ENCODE measurements at places on chromosomes 4 and X.

GRCh38 chr4:848803-849477 lies 23.0 kb upstream of the CPLX1 start:
- no peak for DNase-seq

DNA sequence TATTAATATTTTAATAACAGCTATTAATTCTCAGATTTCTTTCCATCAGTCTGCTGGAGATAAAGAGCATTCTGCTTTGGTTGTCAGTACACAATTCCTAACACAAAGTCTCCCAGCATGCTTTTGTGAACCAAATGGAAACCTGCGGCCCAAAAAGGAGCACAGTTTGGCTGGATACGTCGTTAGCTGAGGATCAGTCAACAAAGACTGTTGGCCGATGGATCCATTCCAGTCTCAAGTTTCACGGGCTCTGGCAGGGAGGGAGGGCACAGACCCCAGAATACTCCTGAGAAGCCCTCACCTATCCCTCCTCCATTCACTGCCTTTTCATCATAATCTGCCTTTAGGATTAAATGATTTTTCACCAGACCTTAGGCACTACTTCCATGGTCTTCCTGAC lies 26.3 kb upstream of the PRSS48 start:
- no peak for DNase-seq

DNA sequence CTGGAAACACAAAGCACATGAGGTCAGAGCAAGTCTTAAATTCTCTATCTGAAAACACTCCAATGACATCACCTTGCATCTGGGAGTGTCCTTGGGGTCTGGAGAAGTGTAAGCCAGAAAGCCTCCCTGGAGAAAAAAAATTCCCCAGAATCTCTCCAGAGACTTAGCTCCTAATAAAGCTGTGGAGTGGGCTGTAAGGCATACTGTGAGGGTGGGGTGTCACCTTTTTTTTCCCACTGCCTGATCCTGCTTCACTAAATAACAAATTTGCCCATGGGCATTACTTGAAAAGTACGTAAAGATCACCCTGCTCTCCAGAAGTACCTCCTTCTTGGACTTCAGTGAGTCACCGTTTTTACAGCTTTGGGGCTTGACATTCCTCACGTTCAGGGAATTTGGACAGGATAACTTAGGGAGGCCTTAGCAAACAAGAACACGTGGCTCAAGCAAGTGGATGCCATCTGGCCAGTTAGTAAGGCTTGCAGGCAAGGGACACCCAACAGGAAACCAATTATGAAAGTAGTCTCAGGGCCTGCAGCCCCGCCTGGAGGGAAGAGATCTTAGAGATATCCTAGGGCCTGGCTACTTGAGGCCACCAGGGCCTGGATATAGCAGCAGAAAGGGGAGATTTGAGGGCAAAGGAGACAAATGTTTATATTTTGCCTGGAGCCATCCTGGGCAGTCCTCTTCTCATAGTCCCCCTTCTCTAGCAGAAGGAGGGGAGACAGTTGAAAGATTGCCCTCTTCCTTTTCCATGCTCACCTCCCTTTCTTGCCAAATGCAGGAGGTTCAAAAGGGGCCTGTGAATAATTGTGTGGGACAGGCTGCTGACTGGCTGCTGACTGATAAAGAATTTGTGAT lies 60.1 kb upstream of the PLAC1 start:
- no peak for DNase-seq

DNA sequence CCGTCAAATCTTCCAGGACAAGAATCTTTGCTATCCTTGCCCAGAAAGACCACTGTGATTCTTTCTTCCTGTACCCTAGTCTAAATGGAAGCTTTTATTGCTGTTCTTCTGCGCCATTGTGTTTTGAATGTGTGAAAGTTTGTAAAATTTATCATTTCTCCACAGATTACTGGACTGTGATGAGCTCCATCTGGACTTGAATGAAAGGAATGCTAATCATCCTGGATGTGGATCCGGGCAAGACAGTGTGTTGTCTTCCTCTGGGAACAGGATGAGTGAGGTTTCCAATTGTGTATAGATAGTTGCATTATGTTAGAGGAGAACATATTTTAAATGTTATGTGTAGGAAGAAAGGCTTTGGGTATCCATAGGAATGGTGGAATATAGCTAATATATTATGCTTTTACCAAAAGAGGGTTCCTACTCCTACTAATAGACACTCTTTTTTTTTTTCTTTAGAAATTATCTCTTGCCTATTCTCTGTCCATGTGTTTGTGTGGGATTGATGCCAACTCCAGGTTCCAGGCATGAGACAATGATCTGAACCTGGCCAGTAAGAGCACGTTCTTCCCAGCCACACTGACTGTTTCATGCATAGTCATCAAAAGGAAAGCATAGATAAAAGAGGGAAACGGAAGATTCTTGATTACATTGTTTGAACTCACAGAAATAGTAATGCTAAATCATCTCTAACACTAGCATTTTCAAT lies 803.6 kb upstream of the ADGRL3 start:
- DNase-seq: no peak

DNA sequence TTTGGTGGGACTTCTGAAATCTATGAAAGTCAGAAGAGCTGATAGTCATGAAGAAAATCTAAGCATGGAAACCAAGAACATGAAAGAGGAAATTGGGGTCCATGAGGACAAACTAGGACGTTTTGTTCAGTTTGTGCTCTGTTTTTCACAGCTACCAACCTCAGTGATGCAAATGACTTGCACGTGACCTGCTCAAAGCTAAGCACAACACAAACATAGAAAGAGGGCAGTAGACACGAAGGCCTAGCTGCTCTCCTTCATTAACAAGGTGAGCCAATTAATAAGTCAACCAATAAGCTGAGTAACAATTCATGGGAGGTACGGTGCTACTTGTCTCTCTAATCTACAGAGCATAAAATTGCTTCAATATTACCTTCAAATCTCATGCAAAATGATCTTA lies 684.1 kb downstream of the TRAM1L1 start:
- no peak for DNase-seq

All from suprapubic skin (tissue), 4 donors.